ENCODE measurements at places on chromosomes 6 and 20.
A peak's percentile ranks its signal among the peaks of the same experiment; 100 is the strongest.

GRCh38 chr6:53492860-53493634 is 51.9 kb downstream of the GCLC start:
- DNase-seq, result peak; percentile 59

DNA sequence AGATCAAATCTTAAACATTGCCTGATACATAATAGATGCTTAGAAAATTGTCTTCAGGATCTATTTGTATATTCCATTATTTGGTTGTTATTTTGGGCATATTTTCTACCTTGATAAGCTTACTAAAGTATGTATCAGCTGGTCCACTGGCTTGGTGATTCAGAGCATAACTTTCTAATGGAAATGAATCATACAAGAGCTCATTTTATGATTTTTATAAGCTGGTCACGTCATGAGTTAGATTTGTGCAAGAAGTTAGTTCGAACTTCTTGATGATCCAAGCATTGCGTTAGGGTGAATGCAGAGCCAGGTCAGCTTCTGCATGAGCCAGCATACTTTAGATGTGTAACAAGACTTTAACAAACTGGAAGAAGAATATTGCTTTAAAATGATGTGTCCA is 144.5 kb upstream of the FLRT3 start:
- no peak for DNase-seq

DNA sequence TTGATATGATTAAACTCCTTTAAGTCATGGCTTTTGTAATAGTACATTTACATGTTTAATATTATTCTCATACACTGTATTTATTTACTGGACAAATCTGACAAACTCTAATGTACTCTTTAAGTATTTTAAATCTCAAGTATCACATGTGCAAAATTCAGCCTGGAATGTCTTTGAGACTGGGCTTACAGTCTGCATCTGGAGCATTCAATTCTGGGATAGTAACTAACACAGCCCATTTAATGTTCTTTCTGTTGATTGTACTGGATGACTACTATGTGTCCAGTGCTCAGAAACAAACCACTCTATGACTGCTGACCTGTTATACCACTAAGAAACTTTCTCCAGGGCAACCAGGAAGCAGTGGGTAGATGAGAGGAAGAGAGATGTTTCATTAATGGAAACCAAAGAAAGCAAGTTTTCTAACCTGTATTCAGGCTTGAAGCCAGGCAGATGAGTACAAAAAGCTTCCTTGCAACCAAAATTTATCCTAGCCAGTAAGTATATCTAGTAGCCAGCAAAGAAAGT is 26.8 kb downstream of the FBXL4 start:
- no peak for DNase-seq

GRCh38 chr20:49966861-49967260 is 15.9 kb upstream of the SNAI1 start:
- DNase-seq, result no peak

DNA sequence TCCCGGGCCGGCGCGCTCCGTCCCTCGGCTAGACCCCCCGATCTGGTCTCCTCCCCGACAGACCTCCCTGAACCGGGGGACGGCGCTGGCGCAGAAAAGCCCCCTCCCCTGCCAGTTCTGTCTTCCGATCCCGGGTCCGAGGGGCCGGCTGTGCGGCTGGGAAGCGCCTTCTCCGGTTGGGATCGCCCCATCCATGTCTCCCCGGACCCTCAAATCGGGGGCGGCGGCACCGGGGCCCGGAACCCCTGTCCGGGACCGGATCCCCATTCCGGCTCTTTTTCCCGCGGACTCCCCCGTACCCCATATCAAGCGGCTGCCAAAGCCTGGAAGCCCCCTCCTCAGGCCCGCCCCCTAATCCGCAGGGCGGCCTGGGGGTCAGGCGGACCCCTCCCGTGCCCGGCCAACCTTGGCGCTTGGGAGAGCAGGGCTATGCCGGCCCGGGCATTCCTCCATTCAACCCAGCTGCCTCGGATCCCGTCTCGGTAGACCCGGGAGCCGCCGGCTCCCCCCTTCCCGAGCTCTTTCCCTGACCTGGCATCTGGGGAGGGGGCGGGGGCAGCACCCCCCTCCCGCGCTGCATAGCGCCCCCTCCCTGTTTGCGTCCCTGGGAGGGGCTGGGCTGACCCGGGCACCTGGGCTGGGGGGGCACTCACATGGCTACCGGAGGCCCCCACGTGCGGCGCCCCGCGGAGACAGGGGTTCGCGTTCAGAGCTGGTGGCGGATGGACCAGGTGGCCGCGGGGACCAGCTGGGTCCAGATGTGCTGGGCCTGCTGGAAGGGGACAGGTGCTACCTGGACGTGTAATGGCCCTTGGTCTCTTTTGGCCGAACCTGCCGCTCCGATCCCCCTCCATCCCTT is 643 bp downstream of the DLGAP4 start:
- no peak for DNase-seq

All from Ammon's horn (tissue), 1 donor.